NCI-H1930 (cell line): ENCODE measurements at places on chromosomes 4 and X.

DNA sequence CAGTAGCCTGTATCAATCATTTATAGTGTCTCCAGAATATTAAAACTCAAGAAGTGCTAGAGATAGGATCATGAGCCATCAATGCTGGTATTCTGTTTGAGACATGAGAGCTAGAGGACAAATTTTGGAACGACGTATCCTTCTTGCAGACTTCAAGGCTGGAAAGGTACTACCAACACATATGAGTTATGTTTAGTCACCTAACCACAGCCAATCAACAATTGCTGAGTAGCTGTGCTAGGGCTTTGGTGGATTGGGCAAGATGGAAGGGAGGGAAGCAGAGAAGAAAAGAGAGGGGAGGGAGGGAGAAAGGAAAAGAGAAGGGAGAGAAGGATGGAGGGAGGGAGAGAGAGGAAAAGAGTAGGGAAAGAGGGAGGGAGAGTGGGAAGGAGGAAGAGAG is 21.6 kb upstream of the RAI2 start:
- DNase-seq, result no peak

DNA sequence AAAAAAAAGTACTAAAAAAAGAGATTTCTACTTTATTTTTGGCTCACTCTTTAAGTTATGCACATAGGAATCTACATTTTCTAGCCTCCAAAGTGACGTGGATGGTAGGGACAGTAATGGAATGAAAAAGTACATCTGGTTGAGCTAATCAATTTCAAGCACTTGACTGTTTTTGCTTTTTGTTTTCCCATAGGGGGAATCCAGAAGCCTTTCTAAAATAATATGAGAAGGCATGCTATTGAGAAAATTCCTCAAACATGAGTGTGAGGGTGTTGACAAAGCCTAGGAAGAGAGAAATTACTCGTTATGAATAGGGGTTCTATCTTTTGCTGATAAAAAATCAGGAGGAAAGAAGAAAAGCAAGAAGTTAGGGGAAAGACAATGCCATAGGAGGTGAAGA is 242.5 kb upstream of the PUDP start:
- no peak for DNase-seq

GRCh38 chr4:54509057-54509456 is 148.7 kb upstream of the KIT start:
- DNase-seq, result no peak

DNA sequence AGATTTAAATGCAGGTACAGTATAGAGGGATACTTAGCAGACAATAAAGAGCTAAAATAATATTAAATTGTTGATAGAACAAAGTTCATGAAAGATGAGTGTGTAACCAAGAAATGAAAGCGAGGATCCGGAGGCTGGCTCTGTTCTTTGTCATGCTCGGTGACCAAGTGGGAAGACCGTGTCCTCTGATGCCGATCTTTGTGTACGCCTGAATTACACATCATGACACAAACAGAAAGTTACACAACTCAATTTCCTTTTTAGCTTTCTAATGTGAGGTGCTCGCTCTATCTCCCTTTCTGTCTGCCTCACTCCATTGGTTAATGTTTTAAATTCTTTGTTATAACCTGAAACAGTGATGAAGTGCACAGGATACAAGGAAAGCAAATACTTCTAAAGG is 114.8 kb upstream of the NEIL3 start:
- DNase-seq, result no peak

GRCh38 chr4:118389721-118390120 is 36.9 kb upstream of the PRSS12 start:
- no peak for DNase-seq

GRCh38 chr4:123480706-123481418 is 84.3 kb downstream of the SPRY1 start:
- no peak for DNase-seq

DNA sequence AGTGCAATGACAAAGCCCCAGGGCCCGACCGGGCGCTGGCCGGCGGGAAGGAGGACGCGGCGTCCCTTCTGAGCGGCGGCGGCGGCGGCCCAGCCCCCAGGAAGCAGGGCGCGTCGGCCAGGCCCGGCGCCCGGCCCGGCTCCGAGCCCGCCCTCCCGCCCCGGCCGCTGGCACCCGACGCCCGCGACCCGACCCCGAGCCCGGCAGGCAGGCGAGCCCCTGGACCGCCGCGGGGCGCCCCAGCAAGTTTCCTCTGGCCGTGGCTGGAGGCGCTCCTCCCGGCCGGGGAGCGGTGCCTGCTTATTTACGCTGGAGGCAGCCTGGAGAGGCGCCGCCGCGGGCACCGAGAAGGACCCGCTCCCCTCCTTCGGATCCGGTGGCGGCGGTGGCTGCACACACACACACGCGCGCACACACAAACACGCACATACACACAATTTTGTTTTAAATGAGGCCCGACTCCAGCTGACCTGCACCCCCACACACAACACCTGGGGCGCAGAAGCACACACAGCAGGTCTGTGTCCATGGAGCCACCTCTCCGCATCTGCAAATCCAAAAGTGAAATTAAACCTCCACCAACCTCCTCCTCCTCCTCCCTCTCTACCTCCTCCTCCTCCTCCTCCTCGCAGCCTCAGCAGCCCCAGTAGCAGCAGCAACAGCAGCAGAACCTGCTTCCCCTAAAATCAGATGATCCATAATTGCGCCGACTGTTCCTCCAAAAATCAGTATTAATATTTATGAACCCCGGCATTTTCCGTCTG is 669 bp downstream of the IRF2 start:
- DNase-seq, result peak; percentile 6
